ENCODE measurements at places on chromosomes 5 and 9.

DNA sequence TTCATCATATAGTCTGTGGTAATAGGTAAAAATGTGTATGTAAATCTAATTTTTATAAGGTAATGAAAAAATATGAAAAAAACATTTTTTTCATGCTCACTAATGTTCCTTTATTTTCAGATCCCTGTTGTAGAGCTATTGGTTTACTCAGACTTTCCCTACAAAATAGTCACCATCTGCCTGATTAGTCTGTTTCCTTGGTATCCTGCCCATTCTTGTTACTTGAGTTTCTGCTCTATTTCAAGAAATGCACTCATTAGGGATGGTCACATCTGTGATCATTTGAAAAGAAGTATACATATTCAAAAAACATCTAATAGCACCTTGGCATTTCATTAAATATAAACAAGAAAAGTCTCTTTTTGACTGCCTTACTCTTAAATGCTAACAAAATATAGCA lies 21.6 kb upstream of the RASA1 start:
- no peak for DNase-seq

GRCh38 chr9:117073071-117073470 lies 341.8 kb downstream of the ASTN2 start:
- no peak for DNase-seq

- no peak for DNase-seq
Measured at GRCh38 chr5:9009931-9010651, 535.8 kb downstream of the SEMA5A start.

DNA sequence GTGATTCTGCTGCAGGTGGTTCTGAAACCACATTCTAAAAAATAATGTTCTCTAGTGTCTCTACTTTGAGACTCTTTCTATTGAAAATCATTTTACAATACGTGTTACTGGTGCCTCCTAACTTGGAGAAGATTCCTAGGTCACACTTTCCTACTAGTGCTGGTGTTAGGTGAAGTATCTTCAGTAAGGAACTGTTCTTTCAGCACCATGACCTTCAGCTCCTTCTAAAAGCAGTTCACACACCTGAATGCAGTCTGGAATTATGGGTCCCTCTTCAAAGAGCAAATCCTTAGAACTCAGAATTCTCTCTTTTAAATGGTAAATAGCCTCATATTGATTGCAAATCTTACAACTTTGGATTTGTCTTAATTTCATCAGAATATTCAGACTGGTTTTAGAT lies 10.6 kb upstream of the DPYSL3 start:
- DNase-seq = no peak

DNA sequence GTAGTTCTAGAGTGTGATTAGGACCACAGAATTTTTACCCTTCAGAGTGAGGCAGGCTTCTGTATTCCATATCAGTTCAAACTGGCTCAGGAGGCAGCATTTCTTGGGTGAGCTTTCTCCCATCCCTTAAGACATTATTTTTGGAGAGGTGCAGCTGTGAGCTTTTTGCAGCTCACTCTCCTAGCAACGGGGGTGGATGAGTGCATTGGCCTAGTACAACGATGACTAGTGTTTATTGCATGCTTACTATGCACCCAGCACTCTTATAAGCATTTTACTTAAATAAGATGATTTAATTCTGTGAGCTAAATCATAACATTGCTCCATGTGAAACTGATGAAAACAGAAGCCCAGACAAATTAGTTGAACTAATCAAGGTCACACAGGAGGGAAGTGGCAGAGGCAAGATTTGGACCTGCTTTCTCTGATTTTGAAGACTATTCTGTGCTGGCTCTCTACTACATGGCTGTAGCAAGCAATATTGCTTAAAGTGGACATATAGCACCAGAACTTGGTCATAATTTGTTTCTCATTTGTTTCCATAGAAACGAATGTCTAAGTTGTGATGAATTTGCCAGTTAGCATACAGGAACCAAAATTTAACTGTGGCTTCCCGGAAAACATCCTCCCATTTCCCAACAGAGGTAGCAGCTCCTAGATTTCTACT lies 372.1 kb upstream of the RIOK2 start:
- DNase-seq = no peak

- no peak for DNase-seq
Measured at GRCh38 chr5:89728750-89729149, 680.8 kb downstream of the CETN3 start.

DNA sequence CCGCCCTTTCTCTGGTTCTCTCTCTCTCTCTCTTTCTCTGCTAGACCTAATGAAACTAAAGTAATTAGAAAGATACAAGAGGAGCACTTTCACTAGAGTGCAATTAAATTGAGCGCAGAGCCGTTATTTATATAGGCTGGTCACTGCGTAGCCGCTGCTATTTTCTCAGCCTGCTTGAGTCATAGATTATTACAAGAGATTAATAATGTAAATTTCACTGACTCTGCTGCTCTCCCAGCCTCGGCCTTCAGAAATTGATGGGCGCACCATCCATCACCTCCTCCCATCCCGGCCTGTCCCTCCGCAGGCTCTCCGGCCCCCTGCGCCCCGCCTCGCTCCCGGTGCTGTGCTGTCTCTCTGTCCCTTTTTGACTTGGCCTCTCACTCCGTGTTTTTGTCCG lies 268.0 kb upstream of the MVB12B start:
- DNase-seq = no peak

DNA sequence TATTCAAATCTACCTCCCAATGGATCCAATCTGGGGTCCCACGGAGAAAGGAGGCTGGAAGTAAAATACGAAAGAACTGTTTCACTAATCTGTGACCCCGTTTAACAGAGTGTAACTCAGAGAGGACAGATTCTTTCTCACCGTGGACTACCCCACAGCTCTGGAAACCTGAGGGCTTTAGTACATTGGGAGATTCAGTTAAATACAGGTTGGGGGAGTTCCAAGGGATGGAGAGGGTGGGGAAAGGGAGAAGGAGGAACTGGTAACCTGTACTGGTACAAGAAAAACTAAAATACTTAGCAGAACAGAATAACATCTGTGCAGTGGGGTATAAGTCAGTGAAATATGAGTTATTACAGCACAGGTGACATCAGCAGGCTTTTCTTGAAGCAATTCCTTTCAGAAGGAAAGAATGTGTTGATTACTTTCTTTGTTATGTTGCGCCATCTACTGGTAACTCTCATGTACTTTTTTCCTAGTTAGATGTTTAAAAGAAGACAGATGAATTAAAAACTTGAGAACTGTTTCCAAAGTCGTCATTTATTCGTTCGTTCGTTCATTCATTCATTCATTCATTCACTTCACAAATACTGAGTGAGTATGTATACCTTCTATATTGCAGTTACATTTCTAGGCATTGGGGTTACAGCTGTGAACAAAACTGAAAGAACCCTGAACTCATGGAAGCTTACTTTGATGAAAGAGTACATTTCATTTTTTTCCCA lies 30.0 kb upstream of the STOM start:
- no peak for DNase-seq

DNA sequence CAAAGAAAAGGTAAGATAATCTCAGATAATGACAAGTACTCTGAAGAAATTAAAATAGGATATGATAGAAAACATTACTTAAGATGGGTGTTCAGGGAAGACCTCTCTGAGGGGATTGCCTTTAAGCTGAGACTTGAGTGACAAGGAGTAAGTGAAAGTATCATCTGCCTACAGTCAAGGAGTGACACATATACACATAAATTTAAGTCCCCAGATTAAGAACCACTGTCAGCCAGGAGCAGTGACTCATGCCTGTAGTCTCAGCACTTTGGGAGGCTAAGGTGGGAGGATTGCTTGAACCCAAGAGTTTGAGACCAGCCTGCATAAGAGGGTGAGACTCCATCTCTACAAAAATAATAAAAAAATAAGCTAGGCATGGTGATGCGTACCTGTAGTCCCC lies 19.7 kb upstream of the ANKHD1 start:
- DNase-seq = no peak

GRCh38 chr5:51731421-51732029 lies 348.3 kb downstream of the ISL1 start:
- DNase-seq = no peak

DNA sequence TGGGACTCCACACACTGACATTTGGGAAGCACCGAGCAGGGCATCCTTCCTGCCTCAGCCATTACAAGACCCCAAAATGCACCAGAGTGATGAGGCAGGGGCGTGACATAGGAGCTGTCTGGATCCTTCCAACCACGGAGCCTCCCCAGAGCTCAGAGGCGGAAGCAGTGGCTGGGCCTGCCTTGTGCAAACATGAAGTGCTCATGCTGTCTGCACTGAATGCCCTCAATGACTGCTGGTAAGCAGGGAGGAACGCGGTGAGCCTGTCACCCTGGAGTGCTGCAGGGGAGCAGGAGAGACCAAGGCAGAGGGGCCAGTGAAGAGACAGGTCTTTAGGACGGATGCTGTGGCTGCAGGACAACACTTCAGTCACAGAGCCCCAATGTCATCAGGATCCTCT lies 60.2 kb upstream of the HRH2 start:
- no peak for DNase-seq

- no peak for DNase-seq
Measured at GRCh38 chr5:77644371-77645157, 6.1 kb upstream of the OTP start.

GRCh38 chr9:91075279-91075678 lies 273.7 kb downstream of the SYK start:
- no peak for DNase-seq

DNA sequence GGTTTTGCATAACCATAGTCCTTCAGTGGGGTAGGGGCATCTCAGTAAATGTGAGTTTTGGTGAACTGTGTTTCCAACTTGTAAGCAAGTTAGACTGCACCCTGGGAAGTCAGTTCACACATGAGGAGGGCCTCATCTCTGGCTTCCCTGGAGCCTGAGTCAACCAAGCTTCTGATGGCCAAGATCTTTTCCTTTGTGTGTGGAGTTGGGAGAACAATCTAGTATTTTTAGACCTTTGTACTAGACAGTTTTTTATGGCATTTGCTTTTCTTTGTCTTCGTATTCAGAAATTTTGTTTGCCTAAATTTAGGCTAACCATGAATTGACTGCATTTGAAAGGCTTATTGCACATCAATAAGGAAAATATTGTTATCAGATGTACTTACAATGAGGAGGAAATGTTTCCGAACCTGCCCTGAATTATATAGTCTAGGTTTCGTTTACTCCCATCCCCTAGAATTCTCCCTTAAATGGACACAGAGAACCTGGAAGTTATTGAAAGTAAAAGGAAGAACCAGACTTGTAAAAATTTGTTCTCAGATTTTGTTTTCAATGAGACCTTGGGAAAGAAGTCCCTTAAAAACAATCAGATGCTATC lies 204.6 kb downstream of the AOPEP start:
- no peak for DNase-seq

- no peak for DNase-seq
Measured at GRCh38 chr9:123438321-123438720, 82.3 kb downstream of the CRB2 start.

- DNase-seq = no peak
Measured at GRCh38 chr5:169088028-169088725, 212.8 kb downstream of the SLIT3 start.

GRCh38 chr5:55471468-55471867 lies 63.3 kb downstream of the PLPP1 start:
- no peak for DNase-seq

DNA sequence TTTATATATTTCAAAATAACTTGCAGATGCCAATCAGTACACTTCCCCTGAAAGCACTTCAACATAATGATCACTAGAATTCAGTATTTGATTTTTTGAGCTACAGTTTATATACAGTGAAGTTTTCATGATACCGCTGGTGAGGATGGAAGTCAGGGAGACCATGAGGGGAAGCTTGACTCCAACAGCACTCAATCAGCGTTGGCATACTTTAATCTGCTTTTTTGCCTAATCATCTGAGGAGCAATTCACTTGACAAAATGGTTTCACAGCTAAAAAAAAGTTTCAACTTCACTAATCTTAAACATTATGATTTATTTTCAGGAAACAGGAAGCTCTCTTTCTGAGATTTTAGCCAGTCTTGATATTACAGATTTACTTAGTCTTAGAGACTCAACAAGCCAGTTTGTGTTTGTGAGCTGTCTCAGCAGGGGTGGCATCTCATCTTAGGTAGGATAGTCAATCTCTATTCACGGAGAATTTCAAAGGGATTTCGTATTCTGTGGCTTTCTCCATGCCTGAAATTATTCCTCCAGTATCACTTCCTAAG lies 111.4 kb upstream of the ARRDC3 start:
- DNase-seq = no peak

- DNase-seq = no peak
Measured at GRCh38 chr5:59342181-59342580, 551.3 kb downstream of the PDE4D start.

GRCh38 chr5:112742424-112742823 lies 4.7 kb downstream of the APC start:
- DNase-seq = no peak

DNA sequence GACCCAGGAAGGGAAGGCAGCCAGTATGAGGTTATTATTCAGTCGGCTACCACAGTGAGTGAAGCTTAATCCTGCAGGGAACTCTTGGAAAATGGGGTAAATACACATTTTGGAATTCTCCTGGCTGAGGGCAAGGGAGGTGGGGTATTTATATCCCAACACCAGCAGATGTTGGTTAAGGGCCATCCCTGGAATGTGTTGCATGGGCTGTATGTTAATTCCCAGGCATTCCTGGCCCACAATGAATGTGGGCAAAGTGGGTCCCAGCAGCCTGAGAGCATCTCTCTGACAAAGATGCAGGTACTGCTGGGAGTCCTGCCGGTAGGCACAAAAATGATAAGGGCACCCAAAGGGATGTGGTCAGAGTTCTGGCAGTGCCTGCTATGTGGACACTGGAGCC lies 2.9 kb upstream of the GPRIN1 start:
- DNase-seq = no peak

DNA sequence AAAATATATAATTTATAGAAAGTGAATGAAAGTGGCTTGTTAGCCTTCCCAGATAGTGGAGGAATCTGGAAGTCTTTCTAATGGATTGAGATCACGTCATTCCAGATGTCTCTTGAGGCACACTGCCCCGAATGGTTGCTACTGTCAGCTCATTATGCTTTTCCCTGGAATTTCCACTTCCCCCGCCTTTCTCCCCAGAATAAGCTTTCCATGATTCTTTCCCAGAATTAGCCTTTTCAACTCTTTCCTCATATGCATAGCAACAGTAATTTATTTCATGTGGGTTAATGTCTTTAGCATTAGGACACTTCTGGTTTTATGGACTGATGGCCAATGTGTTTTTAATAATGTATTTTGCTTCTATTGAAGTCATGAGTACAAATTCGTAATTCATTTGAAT lies 81.5 kb downstream of the PALM2AKAP2 start:
- no peak for DNase-seq

DNA sequence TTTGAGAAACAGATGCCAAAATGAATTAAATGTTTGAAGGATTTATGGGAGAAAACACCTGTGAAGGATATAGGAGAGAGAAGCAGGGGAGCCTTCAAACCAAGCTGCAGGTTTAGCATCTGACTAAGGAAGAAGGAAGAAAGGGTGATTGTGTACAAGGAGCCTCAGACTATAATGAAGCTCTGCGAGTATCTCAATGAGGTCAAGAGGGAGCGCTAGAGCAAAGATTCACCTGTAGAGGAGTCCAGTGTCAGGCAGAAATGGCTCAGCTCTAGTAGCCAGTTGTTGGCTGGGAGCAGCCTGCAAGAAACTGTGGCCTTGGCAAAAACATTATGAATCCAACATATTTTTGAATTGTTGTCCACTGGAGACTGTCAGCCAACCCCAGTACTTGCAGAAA lies 20.0 kb upstream of the GHR start:
- no peak for DNase-seq

- peak; percentile 62 for DNase-seq
Measured at GRCh38 chr5:181246276-181247049, 2.8 kb upstream of the RACK1 start.

- DNase-seq = no peak
Measured at GRCh38 chr9:123660691-123661466, 269.0 kb downstream of the DENND1A start.

All from activated T-helper 1 cell treated with anti-CD3 and anti-CD28 coated beads, Interleukin-2, amount 50 U/mL, for 16 hours (primary cell).